Daoy (cell line): ENCODE measurements at places on chromosomes 5 and 9. TPM values are rescaled to one million over a fixed set of nuclear protein-coding genes. Genes with fewer than 3 reads are reported as not detected.
A peak's percentile ranks its signal among the peaks of the same experiment; 100 is the strongest.

Gene SLC27A4
- 24.8 and 33.9 TPM in 2 replicates for total RNA-seq

Gene SUSD1
- 15.1 and 15.6 TPM in 2 replicates for total RNA-seq

Gene SLC35A4
- 17.8 and 23.5 TPM in 2 replicates for total RNA-seq

Gene IL4
- not detected in 2 replicates for total RNA-seq

GRCh38 chr5:73180566-73180965 is 7.6 kb downstream of the TMEM174 start:
- DNase-seq = peak; percentile 19

DNA sequence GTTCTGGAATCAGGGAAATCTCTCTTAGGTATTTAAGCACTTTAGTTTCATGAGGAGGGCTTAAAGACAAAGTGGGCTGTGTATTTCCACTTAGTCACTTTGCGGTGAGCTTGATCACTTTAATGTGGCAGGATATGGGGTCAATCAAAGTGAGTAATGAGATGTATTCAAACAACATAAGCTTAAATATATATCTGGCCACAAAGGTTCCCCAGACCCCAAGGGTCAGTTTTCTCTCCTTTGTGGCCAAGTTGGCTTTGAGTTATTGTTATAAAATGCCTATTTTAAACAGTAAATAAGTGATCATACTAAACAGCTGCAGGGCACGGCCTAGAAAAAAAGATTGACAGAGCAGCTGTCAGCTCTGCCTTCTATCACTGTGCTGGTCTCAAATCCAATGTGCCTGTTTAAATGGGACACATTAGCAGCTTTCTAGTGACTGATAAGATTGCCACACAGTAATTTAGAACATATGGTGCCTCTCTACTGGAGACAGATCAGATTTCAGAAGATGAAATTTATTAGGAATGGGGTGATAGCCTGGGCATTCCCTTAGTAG is 363.9 kb downstream of the AGTPBP1 start:
- peak; percentile 78 for DNase-seq

- DNase-seq = peak; percentile 20
These were observed 1828.8 kb downstream of the MAT2B start for GRCh38 chr5:165334201-165334600.

DNA sequence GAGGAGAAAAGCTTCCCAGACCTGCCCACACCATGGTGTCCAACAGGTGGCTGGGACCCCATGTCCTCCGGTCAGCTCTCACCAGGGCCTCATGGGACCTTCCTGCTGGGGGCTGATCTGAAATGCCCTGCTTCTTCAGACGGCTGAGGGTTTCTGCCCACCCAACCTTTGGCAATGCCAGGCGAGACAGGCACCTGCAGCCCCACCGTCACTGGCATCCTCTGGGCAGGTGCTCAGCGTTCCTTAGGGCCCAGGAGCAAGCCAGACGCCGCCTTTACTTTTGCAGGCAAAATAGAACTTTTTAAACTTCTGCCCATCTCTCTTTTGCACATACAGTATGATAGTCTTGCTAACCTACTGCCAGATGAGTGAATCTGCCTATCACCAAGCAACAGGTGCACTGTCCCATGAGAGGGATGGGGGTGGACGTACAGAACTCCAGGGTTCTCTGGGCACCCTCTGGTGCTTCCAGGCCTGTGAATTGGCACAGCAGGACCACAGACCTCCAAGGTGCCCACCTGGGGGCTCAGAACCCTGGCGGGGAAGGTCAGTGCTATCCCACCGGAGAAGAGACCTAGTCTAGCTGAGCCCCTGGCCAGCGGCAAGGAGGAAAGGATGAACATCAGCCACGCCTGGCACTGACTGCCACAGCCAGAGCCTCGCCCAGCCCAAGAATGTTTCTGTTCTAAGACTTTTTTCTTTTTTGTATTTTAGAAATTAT is 7.5 kb downstream of the OBP2B start:
- no peak for DNase-seq

- DNase-seq = no peak
These were observed 34.2 kb downstream of the ADRB2 start for GRCh38 chr5:148860599-148860998.

- DNase-seq = no peak
These were observed 210.1 kb downstream of the PRDM9 start for GRCh38 chr5:23717486-23717885.
